ENCODE measurements at places on chromosomes 2 and 18. TPM values are rescaled to one million over a fixed set of nuclear protein-coding genes. Genes with fewer than 3 reads are reported as not detected.

EGR4 gene
- polyA plus RNA-seq: not detected

SLC5A6 gene
- 56.2 TPM for polyA plus RNA-seq

ARMC9 gene
- polyA plus RNA-seq: 27.3 TPM

SPAST gene
- 25.2 TPM for polyA plus RNA-seq

PLB1 gene
- 1.3 TPM for polyA plus RNA-seq

PTPN18 gene
- polyA plus RNA-seq: 29.9 TPM

CNRIP1 gene
- 23.2 TPM for polyA plus RNA-seq

CCDC121 gene
- 11.4 TPM for polyA plus RNA-seq

LINC00305 gene
- polyA plus RNA-seq: 3.1 TPM

PTRHD1 gene
- polyA plus RNA-seq: 35.7 TPM

All from renal pelvis (tissue), 12 donors.